ENCODE measurements at places on chromosomes 2 and 18.
A peak's percentile ranks its signal among the peaks of the same experiment; 100 is the strongest.

GRCh38 chr2:15142069-15142689 is 419.0 kb downstream of the NBAS start:
- no peak for DNase-seq

DNA sequence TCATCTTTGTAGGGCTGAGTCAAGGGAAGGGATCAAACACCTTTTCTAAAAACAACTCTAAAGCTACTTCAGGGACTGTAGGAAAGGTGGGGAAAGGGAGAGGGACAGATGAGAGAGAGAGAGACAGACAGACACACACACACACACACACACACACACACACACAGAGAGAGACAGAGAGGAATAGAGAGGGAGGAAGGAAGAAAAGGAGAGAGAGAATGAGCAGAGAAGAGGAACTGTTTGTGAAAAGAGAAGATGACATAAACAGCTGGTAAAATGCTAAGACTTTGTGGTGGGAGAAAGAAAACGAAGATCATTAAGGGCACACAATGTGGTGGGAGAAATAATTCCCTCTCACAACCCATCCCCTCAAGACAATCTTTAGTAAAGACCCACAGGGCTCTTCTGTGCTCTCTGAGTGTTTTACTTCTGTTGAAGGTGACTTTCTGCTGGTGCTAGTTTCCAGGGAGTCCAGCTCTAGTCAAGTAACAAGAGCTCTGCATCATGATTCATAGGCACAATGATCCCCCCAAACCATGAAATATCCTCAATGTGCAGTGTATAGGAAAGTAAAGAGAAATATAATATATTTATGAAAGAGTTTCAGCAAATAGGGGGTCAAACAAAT is 77.2 kb upstream of the STK17B start:
- DNase-seq: no peak

GRCh38 chr18:58845928-58846724 is 18.6 kb upstream of the ZNF532 start:
- no peak for DNase-seq

- no peak for DNase-seq
Observed at GRCh38 chr18:27787547-27787946, 389.4 kb downstream of the CDH2 start.

- peak; percentile 63 for DNase-seq
Observed at GRCh38 chr2:226002438-226002837, 602.9 kb downstream of the NYAP2 start.

- no peak for DNase-seq
Observed at GRCh38 chr2:100832885-100833284, 12.9 kb downstream of the NPAS2 start.
